ENCODE measurements at places on chromosomes 2 and 18.

GRCh38 chr2:179985163-179985820 is 21.8 kb downstream of the CWC22 start:
- no peak for DNase-seq

DNA sequence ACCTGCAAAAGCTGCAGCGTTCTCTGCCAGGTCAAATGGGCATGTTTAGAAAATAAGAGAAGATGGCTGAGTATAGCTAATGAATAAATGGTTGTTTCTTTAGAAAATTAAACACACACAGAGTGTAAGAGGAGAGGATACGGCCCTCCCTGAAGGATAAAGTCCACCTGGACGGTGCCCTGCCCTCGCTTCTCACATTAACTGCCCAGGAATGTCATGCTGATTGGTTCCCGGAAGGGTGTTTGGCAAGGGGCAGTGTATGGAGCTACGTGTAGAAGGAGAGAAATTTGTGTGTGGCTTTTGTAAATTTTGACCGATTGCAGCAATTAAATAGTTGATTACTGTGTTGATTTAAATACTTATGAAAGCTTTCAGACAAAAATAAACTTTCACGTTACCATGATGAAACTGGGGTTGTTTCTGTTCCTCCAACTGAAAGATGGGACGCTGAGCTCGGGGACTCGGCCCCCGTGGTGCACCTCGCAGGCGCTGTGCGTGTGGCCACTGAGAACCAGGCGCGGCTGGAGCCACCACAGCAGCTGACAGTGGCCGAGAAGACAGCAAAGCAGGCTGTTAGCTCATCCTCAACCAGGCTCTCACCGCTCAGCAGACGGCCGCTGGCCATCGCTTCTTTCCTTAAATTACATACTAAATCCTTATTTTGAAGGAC is 22.7 kb downstream of the MPPE1 start:
- DNase-seq = no peak

DNA sequence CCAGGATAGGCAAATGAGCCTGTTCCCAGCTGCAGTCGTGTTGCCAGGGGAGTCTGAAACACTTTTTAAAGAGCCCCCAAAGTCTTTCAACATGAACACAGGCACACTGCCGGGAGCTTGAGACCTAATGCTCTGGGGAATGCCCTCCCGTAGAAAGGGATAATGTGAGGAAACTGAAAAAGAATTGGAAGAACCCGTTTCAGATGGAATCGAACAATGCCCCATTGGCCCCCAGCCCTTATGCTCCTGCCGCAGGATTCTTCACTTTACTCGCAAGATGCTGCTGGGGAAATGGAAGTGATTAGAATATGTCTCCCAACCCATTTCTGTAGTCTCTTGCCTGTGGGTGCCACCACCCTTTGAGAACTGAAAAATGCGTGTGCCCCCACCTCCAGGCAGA is 136.3 kb upstream of the GATA6 start:
- DNase-seq = no peak

GRCh38 chr2:217421834-217422233 is 562.0 kb upstream of the TNP1 start:
- DNase-seq = no peak

DNA sequence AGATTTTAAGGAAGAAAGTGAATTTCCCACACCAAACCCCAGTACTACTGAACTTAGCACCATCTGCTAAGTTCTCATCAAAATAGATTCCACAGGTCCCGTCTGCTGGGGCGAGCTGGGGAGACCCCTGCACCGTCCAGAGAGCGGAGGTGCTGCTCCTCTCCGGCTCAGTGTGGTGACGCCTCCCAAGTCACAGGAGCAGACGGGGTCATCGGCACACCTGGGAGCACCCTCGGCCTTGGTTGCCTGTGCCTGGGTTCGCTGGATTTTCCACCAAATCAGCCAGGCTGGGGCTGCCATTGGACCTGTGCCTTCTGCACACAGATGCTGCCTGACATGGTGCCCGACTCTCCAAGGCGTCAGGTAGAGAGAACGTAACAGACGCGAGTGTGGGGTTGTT is 141.3 kb downstream of the PXDN start:
- DNase-seq = no peak

DNA sequence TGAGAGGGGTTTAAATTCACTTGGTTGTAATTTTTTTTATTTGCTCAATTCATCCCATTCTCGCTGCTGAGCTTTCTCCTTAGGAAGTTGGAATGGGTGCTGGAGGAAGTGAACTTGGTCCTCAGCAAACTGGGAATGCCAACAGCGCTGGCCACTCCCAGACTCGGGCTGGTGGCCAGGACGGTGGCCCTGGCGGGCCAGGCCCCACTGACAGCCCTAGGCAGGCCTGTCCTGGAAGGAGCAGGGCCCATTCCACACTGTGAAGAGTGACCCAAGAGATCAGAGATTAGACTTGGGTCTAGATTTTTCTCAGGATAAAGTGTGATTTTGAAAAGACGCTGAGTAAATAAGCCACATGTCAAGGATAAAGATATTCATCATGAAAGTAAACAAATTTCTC is 132.7 kb downstream of the HDAC4 start:
- no peak for DNase-seq

GRCh38 chr2:1854729-1855547 is 110.6 kb upstream of the PXDN start:
- peak; percentile 79 for DNase-seq

DNA sequence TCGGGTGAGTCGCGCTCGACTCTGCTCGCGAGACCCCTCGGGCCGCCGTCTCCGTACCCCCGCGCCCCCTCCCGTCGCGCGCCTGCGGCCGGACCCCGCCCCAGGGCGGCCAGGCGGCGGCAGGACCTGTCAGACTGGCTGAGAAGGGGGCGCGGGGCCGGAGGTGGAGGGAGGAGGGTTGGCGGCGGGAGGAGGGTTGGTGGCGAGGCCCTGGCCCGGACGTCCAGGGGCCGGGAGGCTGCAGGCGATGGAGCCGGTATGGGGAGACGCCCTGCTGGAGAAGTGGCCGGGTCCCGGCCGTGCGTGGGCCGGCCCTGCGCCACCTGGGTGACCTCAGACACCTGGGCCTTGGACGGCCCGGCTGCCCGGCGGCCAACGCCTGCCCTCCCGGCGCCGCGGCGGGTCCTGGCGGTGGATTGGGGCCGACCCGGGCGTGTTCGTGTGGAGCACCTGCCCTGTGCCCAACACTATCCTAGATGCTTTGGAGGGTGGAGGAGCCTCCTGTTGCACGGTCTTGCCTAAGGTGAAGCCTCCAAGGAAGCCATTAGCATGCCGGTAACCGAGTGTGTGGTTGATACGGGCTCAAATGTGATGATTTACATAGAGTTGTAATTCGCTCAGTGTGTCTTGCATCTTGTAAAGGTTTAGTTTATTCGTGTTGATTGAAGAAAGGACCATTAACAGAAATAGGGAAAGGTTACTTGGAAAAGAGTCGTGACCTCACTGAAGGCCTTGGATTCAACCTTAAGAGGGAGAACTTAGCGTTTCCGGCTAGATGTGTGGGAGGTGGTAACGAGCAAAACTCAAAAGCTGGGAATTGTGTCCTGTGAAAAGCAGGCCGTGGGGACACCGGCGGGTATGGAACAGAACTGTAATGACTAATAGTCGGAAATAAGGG is 550 bp downstream of the MYL12B start:
- no peak for DNase-seq

DNA sequence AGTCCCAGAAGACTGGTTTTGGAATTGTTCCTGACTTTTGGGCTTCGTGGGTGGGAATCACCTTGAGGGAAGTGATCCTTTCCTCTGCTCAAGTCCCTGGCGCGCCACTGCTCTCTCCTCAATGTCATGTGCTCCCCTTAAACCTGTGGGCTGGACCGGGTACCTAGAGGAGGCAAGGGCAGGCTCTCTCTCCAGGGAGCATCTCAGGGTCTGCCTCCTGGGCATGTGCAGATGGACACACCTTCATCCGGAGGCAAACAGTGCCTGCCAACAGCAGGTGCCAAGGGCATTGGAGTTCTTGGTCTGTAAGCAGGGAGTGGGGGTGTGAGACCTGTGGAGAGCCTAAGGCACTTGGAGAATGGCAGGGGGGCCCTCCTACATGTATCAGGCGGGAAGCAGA is 142.6 kb downstream of the INHBB start:
- no peak for DNase-seq

- DNase-seq = no peak
Measured at GRCh38 chr2:143819190-143819735, 690.0 kb downstream of the ARHGAP15 start.

DNA sequence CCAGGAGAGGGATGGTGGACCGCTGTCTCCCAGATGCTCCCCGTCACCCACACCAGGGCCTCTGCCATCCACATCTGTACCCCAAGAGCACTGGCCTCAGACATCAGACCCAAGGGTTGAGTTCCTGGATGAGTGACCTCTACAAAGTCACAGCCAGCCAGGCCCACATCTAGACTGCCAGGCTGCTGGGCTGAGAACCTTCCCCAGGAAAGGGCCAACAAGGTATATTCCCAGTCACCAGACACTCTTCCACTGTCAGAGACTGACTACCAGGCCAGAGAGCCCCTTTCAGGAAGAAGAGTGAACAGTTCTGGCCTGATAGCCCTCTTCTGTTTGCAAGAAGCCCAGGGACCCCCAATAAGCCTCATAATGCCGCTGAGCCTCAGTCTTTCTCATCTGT is 44.3 kb downstream of the C1QL2 start:
- DNase-seq = no peak

- DNase-seq = no peak
Measured at GRCh38 chr18:57089702-57090101, 57.2 kb upstream of the BOD1L2 start.

- peak; percentile 35 for DNase-seq
Measured at GRCh38 chr2:168935810-168936581, 34.9 kb downstream of the G6PC2 start.

DNA sequence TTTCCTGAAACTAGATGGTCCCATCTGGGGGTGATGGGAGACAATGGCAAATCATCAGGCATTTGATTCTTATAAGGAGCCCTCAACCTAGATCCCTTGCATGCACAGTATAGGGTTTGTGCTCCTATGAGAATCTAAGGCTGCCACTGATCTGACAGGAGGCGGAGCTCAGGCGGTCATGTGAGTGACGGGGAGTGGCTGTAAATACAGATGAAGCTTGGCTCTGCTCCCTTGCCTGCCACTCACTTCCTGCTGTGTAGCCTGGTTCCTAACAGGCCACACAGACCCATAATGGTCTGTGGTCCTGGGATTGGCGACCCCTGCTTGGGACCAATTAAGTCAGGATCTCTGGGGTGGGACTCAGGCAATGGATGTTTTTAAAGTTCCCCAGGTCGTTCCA is 293.4 kb downstream of the ZNF521 start:
- DNase-seq = no peak

DNA sequence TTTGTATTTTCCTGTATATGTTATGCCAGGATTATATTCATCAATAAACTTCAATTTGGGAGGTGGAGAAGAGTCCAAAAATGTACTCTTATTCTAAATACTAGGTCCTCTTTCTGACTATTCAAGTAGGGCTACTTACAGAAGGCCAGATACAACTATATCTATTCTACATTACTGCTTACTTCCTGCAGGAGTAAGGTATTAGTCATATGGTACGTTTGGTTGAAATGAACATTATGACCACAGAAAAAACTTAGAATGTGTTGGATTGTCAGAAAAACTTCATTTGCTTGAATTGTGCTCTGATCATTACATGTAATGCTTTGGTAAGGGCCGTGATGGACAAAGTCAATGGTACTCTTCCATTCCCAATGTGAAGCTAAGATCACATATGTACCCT is 35.0 kb downstream of the STAT4 start:
- peak; percentile 33 for DNase-seq

GRCh38 chr2:39874236-39874635 is 95.2 kb upstream of the THUMPD2 start:
- no peak for DNase-seq

- peak; percentile 88 for DNase-seq
Measured at GRCh38 chr2:180523621-180524340, 456.6 kb upstream of the UBE2E3 start.

- no peak for DNase-seq
Measured at GRCh38 chr2:35292199-35292598, 1063.4 kb upstream of the CRIM1 start.

DNA sequence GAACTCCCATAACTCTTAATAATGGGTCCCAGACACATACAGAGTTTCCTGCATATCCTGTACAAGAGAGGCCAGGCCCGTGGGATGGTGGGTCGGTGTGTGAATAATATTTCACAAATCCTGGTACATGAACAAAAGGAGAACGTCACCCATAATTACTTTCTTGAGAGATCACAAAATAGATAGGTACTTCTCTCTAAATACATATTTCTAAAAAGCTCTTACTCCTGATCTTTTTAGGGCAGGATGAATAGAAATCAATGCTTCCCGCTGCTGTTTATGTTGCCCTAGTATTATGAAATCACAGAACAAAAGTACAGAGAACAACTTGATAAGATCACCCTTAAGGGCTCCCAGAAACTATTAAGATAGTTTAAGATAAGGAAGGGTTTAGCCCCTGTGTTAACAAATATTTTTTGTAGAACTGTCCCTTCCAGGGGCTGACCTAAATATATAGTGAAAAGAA is 5.4 kb downstream of the IRS1 start:
- DNase-seq = peak; percentile 61

- DNase-seq = peak; percentile 95
Measured at GRCh38 chr2:180125245-180125962, 118.3 kb upstream of the CWC22 start.

DNA sequence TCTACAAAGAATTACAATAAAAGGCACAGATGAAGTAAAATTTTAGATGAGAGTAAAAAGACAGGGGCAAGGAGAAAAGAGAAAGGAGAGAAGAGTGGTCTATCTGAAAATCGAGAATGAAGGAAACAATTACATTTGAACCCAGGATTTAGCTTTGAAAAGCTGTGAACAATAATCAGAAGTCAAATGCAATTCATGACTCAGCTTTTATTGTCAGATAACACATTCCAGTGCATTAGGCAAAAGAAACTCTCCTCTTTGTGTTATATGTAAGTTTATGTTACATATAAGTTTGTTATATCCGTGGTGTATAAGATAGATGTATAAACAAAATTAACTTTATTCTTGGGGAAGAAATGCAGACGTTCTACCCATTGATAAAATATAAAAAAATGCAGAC is 284.5 kb downstream of the GBX2 start:
- no peak for DNase-seq

DNA sequence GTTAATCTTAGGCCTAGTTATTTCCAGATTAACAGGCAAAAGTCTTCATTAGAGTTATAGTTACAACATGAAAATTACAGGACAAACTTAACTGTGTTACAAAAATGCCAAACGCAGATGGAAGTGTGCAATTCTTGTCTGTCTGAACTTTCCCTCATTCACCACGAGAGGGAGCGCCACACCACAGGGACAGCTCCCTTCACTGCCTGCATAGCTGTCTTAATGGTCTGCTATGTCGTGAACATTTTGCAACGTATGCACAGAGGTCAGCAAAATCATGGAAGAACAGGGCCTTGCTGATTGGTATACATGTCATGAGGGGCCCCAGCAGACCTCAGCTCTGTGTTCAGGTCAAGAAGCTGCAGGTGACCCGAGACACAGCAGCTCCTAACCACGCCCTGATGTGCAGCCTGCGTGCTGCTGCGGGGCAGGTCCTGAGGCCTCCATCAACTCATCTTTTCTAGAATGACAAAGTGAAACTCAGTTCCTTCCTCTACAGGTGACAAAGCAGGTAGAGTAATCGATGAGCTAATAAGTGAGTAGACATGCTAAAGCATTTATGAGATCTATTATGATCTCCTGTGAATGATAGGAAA is 78.8 kb upstream of the ATP8B1 start:
- peak; percentile 74 for DNase-seq

All from astrocyte of the spinal cord (primary cell).